ENCODE measurements at places on chromosomes 1 and 21.

- no peak for DNase-seq
Observed at GRCh38 chr1:53110370-53111072, 31.9 kb downstream of the SLC1A7 start.

GRCh38 chr1:230375780-230376179, 50.4 kb downstream of the PGBD5 start:
- DNase-seq: no peak

DNA sequence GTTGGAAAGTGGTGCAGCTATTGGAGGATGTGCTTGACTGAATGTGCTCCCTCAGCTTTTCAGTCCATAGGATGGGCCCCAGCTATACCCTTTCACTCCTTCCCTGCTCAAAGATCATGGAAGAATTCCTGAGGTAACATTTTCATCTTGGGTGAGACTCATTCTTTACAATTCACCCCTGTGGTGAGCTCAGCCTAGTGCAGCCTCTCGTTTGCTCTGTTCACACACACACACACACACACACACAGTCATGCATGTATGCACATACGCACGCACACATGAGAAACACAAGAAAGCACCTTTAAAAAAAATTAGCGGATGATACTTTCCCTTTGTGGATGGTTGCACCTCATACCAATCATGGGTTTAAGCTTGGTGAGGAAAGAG, 25.8 kb downstream of the CCN1 start:
- DNase-seq: no peak

DNA sequence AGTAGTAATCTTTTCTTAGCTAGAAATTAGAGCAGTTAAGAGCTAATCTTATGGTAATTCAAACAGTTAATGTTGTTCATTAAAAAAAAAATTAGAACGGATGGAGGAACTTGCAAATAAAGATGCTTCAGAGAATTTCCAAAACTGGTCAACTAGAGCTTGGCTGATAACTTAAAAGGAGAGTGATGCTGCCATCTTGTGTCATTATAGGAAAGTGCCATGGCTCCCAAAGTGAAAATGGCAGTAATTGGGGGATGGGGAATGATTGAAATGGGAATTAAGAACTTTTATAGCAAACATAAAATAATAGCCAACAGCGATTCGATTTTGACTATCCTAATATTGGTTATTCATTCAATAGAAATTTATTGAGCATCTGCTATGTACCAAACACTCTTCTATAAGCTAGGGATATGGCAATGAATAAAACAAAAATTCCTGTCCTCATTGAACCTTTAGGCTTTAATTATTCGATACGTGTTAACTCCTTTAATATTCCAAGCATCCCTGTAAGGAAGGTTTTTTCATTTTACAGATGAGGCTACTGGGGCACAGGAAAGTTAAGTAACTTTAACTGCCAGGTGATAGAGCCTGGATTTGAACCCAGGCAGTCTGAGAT, 5.7 kb upstream of the PLPP3 start:
- no peak for DNase-seq

- no peak for DNase-seq
Observed at GRCh38 chr1:163789911-163790310, 468.2 kb downstream of the NUF2 start.

- no peak for DNase-seq
Observed at GRCh38 chr1:61173118-61173517, 90.8 kb downstream of the NFIA start.

DNA sequence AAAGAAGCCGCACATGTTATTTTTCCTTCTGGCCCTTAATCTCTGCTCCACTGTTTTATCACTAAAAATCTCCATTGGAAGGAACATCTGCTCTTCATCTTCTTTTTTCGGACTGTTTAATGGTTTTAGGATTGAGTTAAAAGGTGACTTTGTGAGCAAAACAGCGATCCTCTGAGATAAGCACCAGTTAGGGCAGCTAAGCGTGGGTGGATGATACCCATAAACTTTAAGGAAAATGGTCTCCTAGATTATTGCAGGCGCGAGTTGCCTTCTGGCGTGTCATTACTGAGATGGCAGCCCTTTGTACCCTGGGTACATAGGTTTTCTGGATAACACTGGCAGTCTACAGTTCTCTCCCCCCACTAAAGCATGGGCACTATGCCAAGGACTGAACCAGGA, 44.0 kb upstream of the HMGB4 start:
- no peak for DNase-seq
